ENCODE measurements at places on chromosomes 16 and 17.

GRCh38 chr16:87764600-87765472 lies 950 bp downstream of the KLHDC4 start:
- DNase-seq: no peak

DNA sequence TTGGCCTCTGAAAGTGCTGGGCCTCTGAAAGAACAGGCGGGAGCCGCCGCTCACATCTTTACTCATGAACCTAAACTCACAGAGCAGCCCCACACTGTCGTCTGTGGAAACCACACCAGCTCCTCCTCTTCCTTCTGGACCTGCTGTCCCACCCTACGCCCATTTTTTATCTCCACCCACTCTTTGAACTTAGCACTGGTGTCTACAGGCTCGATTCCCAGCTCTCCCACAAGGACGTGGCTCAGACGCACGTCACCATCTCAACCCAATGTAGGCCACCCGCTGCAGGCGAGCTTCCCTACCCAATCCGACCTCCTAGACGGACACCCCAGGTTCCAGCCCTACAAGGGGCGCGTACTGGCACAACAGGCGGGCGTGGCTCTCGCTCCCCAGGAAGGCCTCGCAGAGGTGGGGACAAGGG lies 62.2 kb downstream of the NXN start:
- DNase-seq: peak; percentile 81

DNA sequence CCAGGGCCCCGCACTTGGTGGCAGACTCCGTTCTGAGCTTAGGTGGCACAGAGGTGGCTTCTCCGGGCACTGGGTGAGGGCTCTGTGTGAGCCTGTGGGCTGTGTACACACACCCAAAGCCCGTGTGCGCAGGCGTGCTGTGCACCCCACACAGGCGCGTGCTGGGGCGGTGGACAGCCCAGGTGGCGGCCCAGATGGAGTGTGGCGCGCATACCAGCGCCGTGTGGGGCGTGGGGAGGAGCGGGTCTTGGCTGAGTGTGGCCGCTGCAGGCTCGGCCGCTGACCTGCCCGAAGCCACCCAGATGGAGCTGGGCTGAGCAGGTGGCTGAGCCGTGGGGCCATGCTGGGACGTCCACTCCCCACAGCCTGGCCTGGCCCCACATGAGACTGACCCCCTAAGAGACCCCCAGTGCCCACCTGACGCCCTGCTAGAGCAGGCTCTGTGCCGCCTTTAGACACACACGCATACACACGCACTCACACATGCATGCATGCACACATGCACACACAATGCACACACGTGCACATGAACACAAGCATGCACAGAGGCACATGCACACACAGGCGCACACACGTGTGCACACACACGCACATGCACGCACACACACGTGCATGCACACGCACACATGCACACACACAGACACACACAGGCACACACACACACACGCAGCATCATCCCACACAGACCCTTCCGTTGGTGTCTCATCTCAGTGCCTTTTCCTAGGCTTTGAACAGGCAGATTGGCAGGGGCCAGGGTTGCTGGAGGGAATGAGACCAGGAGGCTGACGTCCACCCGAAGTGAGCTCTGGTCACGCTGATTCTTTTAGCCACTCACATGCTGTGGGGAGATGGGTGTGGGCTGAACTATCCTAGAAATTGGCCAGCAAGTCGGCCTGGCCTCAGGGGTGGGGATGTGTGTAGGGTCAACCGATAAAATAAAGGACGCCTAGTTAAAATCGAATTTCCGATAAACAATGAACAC lies 2.1 kb downstream of the PRR35 start:
- no peak for DNase-seq

DNA sequence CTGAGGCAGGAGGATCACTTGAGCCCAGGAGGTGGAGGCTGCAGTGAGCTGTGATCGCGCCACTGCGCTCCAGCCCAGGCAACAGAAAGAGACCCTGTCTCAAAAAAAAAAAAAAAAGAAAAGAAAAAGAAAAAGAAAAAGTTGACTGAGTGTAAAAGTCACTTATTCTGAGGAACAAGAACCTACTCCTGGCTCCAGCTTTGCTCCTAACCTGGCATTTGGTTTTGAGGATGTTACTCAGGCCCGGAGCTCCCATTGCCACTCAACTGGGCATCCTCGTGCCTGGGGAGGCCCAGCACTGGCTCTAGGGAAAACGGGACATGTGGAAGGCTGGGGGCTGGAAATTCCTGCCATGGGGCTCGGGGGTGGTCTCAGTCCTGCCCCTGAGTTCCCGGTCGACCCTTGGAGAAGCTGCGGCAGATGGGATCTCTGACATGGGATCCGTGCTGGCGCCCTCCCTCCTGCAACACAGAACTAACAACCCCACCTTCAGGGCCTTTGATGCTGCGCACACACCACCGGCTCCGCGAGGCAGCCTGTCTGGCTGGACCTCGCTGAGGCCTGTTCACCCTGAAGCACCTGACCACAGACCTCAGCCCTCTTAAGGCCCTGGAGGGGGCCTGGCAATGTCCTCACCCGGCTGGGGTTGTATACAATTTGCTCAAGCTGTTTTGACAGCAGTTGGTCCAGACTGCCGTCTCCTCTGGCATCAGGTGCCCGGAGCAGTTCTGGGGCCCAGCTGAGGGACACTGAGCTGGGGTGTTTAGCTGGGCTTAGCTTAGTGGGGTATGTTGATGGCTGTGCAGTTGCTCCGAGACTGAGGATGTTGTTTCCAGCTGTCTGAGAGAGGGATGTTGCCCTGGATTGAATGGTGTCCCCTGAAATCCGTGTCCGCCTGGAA lies 12.3 kb downstream of the CD7 start:
- DNase-seq: no peak

GRCh38 chr16:56753410-56753809 lies 23.5 kb downstream of the NUP93 start:
- DNase-seq: peak; percentile 69

GRCh38 chr17:74838274-74838673 lies 21.4 kb downstream of the GRIN2C start:
- no peak for DNase-seq

GRCh38 chr16:1351582-1352362 lies at the start of the genes GNPTG and TSR3:
Gene GNPTG (plus strand): TSS chr16:1351931. CDS start chr16:1351966, 35 bp downstream.
Gene TSR3 (minus strand): TSS chr16:1351878. CDS start chr16:1351804, 74 bp downstream.
- peak; percentile 91 for DNase-seq

- DNase-seq: peak; percentile 84
These were observed 10.5 kb upstream of the SALL1 start for GRCh38 chr16:51161440-51162195.

DNA sequence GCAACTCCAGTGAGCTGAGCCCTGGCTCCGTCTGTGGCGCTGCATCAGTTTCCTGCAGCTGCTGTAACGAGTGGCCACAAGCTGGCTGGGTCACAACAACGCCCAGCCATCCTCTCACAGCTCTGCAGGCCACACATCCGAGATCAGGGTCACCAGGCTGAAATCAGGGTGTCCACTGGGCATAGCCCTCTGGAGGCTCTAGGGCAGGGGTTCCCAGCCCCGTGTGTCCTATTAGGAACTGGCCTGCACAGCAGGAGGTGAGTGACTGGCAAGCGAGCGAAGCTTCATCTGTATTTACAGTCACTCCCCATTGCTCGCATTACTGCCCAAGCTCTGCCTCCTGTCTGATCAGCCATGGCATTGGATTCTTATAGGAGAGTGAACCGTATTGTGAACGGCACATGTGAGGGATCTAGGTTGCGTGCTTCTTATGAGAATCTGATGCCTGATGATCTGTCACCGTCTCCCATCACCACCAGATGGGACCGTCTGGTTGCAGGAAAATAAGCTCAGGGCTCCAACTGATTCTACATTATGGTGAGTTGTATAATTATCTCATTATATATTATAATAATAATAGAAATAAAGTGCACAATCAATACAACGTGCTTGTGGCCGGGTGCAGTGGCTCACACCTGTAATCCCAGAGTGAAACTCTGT lies 176.5 kb downstream of the SEC14L1 start:
- no peak for DNase-seq

GRCh38 chr17:14198013-14198412 lies 38.6 kb downstream of the CDRT15 start:
- no peak for DNase-seq

DNA sequence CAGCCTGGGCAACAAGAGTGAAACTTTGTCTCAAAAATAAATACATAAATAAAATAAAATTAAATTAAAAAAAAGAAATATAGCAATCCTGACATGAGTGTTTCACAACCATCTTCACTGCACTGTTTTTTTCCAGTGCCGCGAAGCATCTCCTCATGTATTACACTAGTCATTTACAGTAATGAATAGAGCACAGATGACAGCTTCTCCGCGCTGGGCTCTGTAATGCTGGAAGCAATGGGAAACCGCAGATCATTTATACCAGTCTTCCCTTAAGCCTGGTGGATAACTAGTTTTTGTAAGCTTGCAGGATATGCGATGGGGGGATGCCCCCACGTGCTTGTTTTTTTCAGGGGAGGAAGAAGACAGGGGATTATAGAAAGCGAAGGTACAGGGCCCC lies 86.9 kb downstream of the MYH13 start:
- DNase-seq: no peak

DNA sequence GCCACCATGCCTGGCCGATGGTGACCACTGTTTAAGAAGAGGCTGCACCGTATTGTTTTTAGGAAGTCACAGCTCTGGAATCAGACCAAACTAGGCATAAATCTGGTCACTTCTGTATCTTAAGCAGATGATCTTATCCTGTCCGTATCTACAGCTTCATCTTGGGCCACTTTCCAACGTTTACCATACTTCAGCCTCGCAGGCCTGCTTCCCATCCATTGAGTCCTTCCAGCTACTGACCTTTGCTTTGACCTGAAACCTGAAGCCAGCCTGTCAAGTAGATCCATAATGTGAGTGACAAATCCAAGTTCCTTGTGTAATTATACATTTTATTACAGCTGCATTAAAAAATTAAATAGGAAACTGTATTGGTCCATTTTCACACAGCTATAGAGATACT lies 1033.0 kb downstream of the CDH11 start:
- DNase-seq: no peak

- no peak for DNase-seq
These were observed 29.5 kb downstream of the TNFRSF13B start for GRCh38 chr17:16942141-16943031.

- DNase-seq: no peak
These were observed 1.1 kb downstream of the ST6GALNAC2 start for GRCh38 chr17:76584427-76585032.

DNA sequence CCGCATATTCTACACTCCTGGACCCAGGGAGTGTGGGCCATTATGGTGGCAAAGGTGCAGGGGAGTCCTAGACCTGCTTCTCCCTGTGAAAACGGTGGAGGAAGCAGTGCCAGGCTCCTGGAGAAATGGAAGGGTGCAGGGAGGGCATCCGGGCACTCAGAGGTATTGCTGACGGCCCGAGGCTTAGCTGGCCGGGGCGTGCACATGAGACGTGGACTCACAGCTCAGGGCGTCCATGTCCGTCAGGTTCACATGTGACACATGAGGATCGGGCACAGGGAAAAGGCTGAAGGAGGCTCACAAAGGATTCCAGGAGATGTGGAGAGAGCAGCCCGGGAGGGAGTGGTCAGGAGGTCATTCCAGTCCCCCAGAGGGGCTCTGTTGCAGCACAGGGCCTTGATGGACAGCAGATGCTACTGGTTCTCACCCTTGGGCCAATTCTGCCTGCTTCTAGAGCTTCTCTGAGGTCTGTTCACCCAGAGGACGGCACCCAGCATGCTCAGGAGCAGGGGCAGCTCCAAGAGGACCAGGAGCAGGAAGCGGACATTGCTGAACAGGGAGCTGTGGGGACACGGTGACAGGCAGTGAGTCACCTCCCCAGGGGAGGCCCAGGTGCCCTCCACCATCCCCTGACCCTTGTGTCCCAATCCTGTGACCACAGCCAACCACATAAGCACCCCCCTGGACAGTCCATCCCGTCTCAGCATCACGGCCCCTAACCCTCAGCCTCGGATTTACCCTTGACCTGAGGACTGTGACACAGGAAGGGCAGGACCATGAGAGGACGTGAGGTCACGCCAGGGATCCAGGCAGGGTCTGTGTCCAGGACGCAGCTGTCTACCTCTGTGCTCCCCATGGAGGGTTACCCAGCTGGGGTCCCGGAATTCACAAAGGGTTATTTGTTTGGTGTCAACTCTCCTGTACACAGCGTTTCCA lies 4.5 kb downstream of the CD300C start:
- no peak for DNase-seq

GRCh38 chr16:23353440-23353839 lies 51.3 kb downstream of the SCNN1B start:
- DNase-seq: no peak

DNA sequence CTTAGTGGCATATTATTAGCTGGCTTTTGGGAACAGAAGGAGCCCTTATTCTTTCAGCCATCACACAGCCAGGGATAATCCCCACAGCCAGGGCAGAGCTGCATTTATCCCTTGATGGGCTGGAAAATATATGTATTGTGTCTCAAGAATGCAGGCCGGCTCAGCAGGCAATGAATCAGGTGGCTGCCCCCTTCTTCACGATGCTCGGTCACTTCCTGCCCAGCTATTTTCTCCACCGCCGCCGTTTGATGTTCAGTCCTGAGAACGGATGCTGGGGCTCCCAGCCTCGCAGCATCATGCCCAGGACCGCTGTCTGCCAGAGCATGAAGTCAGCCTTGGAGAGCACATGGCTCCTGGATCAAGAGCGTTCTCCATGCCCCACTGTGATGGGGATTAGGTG lies 4.3 kb upstream of the MYH3 start:
- DNase-seq: no peak

- DNase-seq: peak; percentile 39
These were observed 7.5 kb upstream of the EDC4 start for GRCh38 chr16:67865318-67865717.

- peak; percentile 43 for DNase-seq
These were observed 20.4 kb upstream of the CPNE2 start for GRCh38 chr16:57071831-57072582.

- DNase-seq: peak; percentile 11
These were observed 29.5 kb upstream of the ULK2 start for GRCh38 chr17:19897090-19897837.

DNA sequence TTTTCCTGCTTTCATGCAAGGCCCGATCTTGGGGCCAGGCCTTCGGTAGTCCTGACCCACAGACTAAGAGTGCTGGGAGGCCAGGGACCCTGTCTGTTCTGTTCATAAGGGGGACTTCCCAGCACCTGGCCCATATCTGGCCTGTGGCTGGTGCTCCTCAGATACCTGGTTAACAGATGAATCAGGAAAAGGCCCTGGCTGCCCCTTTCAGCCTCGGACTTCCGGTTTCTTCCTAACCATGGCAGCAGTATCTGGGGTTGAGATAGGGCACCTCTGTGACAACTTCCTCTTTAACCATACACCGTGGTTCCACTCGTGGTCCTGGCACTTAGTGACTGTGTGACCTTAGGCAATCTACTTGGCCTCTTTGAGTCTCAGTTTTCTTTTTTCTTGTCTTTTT lies 18.4 kb downstream of the PLCG2 start:
- DNase-seq: no peak
